T1000 (cell line): ENCODE measurements at places on chromosomes 11 and 22.

DNA sequence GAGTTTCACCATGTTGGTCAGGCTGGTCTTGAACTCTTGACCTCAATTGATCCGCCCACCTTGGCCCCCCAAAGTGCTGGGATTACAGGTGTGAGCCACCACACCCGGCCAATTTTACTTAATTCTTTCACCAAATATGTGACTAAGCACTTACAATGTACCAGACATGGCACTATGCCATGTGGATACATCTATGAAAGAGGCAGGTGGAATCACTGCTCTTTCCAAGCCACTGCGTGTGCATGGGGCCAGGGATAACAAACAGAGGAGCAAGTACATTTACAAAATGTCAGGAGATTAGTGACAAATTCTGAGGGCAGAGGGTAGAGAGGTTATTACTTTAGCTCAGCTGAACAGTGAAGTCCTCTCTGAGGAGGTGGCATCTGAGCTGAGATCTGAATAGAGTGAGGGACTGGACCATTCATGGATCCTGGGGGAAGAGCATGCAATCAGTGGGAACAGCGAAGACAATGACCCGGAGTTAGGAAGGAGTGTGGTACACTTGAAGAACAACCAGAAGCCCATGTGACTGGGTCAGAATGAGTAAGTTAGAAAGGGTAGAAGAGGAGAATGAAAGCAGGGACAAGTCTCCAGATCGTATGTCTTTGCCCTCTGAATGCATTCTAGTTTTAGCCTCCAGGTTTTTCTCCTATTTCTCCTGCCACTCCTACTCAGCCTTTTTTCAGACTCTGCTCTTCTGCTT is 38.3 kb upstream of the GRAMD1B start:
- DNase-seq = no peak

GRCh38 chr22:19199479-19199878 is 20.9 kb upstream of the SLC25A1 start:
- no peak for DNase-seq

GRCh38 chr11:452916-453527 is 2.9 kb downstream of the PTDSS2 start:
- DNase-seq = no peak

- no peak for DNase-seq
These were observed 1335.0 kb downstream of the BRD1 start for GRCh38 chr22:48492366-48493320.

GRCh38 chr11:119515771-119516400 is 92.9 kb upstream of the THY1 start:
- DNase-seq = no peak

DNA sequence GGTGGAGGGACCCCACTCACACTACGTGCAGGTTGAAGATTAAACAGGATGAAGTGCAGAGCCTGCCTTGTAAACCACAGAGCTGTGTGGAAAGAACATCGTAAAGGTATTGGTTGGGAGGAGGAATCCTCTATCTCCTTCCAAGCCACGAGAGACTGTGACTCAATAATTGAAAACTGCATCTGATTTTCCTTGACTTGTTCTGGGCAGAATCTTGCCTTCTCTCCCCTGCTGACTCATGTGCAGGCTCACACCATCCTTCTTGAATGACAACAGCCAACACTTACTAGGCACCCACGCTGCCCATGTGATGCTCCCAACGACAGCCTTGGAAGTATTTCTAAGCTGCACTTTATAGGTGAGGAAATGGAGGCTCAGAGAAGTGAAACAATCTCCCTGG is 563.0 kb downstream of the MIAT start:
- no peak for DNase-seq

DNA sequence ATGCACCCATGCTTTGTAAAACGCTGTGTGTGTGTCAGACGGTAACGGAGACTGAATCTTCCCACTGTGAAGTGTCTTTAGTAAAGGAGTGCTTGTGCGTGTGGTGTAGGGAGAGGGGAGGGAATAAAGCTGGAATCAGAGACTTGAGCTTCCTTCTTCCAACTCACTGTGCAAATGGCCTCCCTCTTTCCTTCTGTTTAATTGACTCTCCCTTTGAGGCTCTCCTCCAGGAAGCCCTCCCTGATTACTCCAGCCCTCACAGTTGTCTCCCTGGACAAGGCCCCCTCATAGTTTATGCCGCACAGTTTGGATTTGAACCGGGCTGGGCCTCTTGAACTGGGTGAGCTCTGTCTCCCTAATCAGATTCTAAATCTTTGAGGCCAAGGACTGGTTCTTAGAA is 23.0 kb upstream of the KCNJ11 start:
- no peak for DNase-seq

DNA sequence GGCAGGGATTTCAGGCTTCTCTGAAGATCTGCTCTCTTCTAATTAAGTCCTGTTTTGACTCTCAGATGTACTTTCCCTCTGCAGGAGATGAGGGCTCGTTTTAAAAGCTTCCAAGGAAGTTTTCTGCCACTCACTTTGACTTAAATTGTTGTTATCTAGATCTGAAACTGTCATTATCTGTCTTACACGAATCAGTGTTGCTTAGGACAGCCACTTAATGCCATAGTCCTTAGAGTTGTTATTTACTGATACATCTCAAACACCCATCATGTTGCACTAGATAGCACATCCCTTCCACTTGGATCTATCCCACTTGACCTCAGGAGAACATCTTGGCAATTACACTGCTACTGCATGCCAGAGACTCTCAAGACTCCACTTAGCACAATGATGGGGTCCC is 86.9 kb upstream of the FAT3 start:
- DNase-seq = no peak

- DNase-seq = no peak
These were observed 34.6 kb downstream of the ZNRF3 start for GRCh38 chr22:28917747-28918549.

GRCh38 chr11:19513253-19513652 is 199.4 kb upstream of the NAV2 start:
- no peak for DNase-seq

GRCh38 chr11:73380331-73380730 is 4.1 kb downstream of the RELT start:
- DNase-seq = no peak

- no peak for DNase-seq
These were observed 171.0 kb upstream of the ARHGAP20 start for GRCh38 chr11:110883256-110883655.

GRCh38 chr22:46483353-46483752 is 54.1 kb downstream of the CELSR1 start:
- no peak for DNase-seq

- DNase-seq = no peak
These were observed 3.4 kb downstream of the FAM83F start for GRCh38 chr22:39997939-39998726.
